ENCODE measurements at places on chromosomes 6 and 20. TPM values are rescaled to one million over a fixed set of nuclear protein-coding genes. Genes with fewer than 3 reads are reported as not detected.

Gene PACRG
- not detected for total RNA-seq

Gene SLC12A5
- not detected for total RNA-seq

Gene C6orf52
- not detected for total RNA-seq

Gene TGM2
- 237 TPM for total RNA-seq

Gene ADGRF4
- total RNA-seq = not detected

Gene MLN
- total RNA-seq = not detected

Gene PFDN4
- total RNA-seq = 83.9 TPM

Data from IMR-90 (cell line).